ENCODE measurements at places on chromosomes 1 and 21. TPM values are rescaled to one million over a fixed set of nuclear protein-coding genes. Genes with fewer than 3 reads are reported as not detected.

The C4BPA gene
- not detected for polyA plus RNA-seq

The C8B gene
- polyA plus RNA-seq, result not detected

The KCNJ9 gene
- polyA plus RNA-seq, result 0.22 TPM

The ELF3 gene
- polyA plus RNA-seq, result 0.21 TPM

The SH3BP5L gene
- polyA plus RNA-seq, result 20.9 TPM

The TOR1AIP2 gene
- 30.8 TPM for polyA plus RNA-seq

The OR2L2 gene
- not detected for polyA plus RNA-seq

The ATP1A4 gene
- polyA plus RNA-seq, result not detected

The CELA2A gene
- not detected for polyA plus RNA-seq

The C1orf56 gene
- polyA plus RNA-seq, result 7.6 TPM

The LAMC2 gene
- polyA plus RNA-seq, result not detected

The AMPD2 gene
- polyA plus RNA-seq, result not detected

The SRGAP2C gene
- polyA plus RNA-seq, result 22.7 TPM

The GORAB gene
- polyA plus RNA-seq, result not detected

The ADORA1 gene
- polyA plus RNA-seq, result 4.6 TPM

The LENEP gene
- polyA plus RNA-seq, result not detected

The TMPRSS2 gene
- not detected for polyA plus RNA-seq

The CLCA1 gene
- polyA plus RNA-seq, result 1.5 TPM

The POU2F1 gene
- 6.0 TPM for polyA plus RNA-seq

The CCT3 gene
- 194 TPM for polyA plus RNA-seq
